ENCODE measurements at places on chromosomes 5 and 9. TPM values are rescaled to one million over a fixed set of nuclear protein-coding genes. Genes with fewer than 3 reads are reported as not detected.
A peak's percentile ranks its signal among the peaks of the same experiment; 100 is the strongest.

DNA sequence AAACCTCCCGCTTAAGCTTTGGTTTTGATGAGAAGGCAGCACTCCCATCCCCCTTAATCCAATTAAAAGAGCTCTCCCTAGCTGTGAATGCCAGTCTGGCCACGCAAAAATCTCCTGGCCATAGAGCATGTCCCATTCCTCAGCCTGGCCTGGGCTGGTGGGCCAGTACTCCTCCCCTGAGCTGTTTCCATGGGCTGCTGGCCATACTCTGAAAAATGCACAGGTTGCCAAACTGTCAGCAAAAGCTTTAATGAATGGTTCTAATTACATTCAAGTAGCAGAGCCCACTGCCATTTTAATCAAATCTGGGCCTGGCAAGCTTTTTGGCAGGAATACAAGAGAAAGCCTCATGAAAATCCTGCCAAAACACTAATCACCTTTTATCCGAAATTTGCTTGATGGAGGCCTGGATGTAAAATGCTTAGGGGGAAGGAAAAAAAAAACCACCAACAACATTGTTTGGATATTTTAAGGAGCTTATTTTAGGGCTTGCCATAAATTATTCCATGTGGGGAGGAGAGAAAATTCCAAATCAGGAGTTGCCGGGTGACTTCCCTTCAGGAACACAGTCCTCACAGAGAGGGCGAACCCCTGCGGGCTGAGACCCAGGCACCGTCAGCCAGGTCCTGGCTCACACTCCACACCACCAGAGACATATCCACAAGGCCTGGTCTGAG lies 243.3 kb downstream of the SEC61B start:
- DNase-seq, result no peak

PRSS3 gene
- total RNA-seq, result 66.3 TPM

GRCh38 chr5:125412561-125413495 lies 666.4 kb upstream of the ZNF608 start:
- no peak for DNase-seq

- DNase-seq, result no peak
Measured at GRCh38 chr5:130400091-130400490, 495.8 kb downstream of the CHSY3 start.

DAB2 gene
- total RNA-seq, result 5.5 TPM

DNA sequence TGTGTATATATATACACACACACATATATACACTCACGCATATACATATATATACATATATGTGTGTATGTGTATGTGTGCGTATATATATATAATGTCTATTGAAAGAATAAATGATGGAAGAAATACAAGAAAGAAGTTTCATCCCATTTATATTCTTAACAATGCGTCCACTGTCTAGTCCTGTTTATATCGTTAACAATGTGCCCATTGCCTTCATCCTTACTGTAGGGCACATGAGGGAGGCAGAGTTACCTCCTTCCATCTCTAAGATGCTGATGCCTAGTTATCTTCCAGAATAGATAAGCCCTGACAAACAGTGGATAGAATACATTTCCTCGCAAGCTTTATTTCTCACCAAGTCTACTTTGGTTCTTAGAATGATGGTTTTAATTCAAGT lies 389.8 kb upstream of the SEMA6A start:
- DNase-seq, result no peak

DNA sequence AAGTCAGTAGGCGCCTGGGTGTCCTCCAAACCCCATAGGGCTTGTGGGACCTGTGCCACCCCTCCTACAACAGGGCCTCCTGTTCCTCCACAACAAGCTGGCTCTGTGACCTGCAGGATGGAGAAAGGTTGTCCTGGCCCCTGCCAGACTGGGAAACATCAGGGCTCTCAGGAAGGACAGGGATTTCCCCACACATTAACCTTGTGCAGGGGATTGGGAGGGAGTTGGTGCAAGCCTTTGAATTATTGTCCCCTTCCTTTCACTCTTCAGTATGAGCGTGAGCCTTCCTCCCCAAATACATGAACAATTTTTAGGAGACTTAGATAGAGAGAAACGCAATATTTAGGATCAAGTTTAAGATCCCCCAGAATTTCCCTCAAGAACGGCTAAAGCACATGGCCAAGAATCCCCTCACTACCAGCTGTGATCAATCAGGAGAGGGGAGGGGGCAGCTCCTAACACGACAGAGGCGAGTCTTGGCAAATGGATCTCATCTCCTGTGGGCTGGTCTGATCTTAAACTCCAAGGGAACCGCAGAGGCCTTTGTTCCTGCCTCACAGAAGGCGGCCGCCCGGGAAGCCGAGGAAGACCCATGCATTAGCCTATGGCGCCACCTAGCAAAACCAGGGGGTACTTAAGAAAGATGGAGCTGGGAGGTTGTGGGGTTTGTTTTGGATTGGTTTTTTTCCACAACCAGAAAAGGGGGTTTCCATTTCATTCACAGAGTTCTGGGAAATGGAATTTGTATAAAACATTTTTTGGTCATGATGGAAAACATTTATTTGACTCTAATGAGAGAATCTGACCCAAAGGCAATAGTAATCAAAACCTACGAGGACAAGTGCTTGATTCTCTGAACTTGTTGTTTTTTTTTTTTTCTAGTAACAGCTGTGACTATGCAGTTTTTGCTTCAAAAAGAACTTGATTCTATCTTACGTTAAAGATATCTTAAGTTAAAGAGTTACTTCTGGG lies 36.1 kb upstream of the OSMR start:
- DNase-seq, result peak; percentile 75

GRCh38 chr9:94159069-94159939 lies 75.0 kb downstream of the PTPDC1 start:
- no peak for DNase-seq

DNA sequence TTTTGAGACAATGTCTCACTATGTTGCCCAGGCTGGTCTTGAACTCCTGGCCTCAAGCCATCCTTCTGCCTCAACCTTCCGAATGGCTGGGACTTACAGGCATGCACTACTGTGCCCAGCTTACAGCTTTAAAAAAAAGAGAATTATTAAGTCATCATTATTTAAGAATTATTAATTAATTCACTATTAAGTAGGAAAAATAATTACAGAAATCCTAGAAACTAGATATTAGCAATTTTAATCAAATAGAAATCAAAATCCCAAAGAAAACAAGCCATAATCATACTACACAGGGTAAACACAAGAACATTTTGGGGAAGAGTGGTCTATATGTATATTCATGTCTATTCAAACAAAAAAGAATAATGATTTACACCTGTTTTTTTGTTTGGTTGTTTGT lies 19.6 kb upstream of the MTMR12 start:
- no peak for DNase-seq

- no peak for DNase-seq
Measured at GRCh38 chr5:17852740-17853139, 218.5 kb downstream of the TAF11L14 start.

DNA sequence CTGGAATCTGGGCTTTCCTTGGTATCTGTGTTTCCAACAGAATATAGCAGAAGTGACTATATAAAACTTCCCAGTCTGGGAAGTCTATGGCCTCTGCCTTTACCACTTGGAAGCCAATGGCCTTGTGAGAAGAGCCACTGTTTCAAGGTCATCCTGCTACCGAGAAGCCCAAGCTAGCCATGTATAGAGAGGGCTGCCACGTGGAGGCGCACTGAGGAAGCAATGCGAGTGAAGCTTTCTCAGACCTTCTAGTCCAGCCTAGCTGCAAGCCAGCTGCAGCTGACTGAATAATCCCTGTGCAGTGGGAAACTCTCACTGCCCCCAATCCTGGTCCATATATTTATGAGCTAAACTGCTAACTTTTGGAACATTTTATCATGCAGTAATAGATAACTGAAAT lies 661.8 kb upstream of the RIOK2 start:
- no peak for DNase-seq

DNA sequence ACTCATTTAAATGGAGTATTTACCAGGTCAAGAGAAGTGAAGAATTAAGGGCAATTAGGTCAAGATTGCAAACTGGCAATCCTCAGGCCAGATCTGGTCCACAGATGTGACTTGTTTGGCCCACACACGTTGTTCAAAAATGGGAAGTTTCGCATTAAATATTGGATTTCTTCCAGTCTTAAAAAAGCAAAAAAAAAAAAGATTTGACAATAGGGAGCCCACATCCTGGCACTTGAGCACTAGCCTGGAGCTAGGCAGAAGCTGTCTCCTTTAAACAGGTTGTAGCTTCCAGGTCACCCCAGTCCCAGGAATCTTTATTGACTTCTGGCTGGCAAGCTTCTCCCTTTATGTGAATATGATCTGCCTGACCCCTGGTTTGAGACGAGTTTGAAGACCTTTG lies 520.4 kb downstream of the RAB3C start:
- no peak for DNase-seq

DNA sequence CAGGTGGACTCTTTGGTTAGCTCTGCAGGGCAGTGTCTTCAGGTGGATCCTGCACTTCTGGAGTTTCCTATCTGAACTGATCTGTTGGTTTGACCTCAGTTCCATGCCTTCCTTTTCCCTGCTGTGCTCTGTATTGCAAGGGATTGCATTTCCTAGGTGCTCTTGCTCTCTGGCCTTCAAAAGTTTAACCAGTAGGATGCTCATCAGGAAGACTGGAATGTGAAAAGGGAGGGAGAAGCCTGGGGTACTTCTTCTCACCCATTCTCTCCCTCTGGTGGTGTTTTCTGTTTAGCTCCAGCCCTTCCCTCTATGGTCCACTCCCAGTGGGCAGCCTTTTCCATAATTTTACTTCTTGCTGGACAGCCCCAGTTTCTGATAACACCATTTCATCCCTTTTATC lies 78.5 kb downstream of the ZNF618 start:
- no peak for DNase-seq

DNA sequence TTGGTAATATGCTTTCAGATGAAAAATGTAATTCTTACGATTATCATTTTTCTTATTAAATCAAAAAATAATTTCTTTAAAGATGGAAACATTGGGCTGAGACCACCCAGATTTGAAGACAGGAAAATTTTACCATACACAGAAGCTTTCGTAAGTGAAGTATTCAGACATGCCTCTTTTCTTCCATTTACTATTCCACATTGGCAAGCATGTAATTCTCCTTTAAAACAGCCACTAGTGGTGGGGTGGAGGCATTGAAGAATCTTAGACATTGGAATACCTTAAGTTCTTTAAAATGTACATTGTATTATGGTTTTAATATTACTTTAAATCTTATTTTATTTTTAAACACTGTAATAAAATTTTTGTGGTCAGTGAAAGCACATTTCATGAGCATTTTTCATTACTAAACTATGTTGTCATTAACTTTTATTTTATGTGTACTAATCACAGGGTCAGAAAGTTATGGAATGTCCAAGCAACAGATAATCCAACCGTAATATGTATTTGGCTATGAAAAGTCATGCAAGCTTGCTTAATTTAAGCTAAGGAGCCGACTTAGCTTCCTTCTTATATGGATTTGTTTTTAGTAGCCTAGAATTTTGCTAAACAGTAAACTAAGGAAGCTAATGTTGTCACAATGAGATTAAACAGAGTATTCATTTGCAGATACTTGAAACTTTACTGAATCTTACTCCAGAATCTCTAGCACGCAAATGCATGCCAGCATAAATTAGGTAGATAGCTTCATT lies 97.4 kb upstream of the ALDH1A1 start:
- DNase-seq, result no peak

DNA sequence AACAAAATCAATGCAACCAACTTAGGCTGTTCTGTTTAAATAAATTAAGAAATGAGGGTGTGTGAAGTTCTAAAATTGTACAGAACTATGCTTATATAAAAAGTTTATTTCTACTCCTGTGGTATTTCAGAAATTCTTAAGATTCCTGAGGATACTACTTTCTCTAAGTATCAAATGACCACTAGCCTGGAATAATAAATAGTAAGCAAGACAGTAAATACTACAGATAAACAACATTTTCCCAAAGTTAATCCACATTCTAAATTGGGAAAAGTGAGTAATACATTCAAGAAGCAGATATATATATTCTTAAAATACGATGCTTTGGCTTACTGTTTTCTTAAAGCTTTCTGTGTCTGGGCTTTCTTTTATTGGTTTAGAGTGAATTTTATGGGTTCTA lies 29.5 kb downstream of the CCNH start:
- DNase-seq, result no peak

TRPM6 gene
- 0.44 TPM for total RNA-seq

DNA sequence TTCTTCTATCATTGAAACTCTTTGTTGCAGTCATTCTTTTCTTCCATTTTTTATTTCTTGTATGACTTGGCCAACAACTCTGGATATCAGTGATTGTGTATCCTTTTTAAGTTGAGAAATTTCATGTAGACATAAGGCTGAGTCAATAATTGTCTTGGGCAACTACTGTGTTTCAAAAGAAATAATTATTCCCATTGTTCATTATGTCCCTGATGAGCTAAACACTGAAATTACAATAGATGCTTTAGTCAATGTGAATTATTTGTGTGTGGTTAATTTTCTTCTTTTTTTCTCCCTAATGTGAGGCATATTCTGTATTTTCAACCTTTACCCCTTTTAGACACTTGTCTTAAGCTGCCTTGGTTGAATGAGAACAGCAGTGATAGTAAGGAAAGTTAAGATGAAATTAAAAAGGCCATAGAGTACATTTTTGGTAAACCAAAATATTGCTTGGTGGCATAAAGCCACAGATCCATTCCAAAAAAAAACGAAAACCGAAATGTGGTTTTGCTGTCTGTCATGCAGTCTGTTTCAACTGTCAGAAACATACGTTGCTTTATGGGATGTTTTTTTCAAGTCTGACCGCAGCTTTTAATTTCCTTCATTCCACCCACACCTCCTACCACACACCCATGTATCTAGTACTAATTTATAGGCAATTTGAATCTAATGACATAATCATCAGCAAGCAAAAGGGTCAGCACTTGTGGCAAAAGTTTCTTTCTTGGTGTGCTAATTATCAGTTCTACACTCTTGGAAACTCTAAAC lies 21.1 kb downstream of the TLE4 start:
- DNase-seq, result no peak

DNA sequence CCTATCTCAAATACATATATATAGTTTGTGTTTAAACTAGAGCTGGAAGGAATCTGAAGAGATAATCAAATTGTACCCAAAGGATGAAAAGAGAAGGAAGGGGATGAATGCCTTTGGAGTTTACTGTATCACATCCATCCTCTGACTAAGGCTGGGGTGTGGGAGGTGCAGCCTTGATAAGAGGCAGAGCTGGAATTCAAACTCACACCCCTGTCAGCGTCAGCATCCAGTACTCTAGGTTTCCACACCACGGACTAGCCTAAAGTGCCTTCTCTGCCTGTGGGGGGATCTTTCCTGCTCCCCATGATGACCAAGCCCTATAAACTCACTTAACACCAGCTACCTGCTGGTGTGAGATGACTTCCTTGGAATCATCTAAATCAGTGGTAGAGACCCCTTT lies 48.1 kb downstream of the EPB41L4B start:
- DNase-seq, result no peak

DNA sequence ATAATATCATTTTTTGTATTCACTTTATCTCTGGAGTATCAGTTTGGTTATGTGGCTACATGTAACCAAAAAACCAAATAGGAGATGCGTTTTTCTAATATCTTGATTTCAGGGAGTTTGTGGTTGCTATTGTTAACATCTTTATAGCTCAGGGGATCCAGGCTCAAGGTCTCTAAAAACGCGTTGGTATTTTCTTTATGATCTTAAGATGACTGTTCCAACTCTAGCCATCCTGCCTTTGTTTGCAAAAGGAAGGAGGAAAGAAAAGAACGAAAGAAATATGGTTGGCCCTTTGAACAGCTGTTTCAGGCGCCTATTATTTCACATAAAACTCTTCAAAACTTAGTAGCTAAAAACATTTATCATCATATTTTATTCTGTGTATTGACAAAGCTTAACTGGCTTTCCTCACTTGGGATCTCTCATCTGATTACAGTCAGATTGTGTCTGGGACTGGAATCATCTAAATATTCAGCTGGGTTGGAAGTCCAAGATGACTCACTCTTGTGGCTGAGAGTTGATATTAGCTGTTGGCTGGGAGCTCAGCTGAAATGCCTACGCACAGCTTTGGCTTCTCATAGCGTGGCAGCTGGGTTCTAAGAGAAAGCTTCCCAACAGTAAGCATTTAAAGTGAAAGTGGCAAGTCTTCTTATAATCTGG lies 60.1 kb downstream of the FAM174A start:
- DNase-seq, result no peak

PCDHB13 gene
- total RNA-seq, result 0.22 TPM
